Activated CD4-positive, alpha-beta T cell treated with anti-CD3 and anti-CD28 coated beads for 48 hours (primary cell): ENCODE measurements at places on chromosomes 2 and 18.

GRCh38 chr2:240399419-240400324 lies 35.8 kb upstream of the GPC1 start:
- DNase-seq = no peak

- no peak for DNase-seq
Measured at GRCh38 chr2:144165599-144166250, 354.2 kb downstream of the ZEB2 start.

DNA sequence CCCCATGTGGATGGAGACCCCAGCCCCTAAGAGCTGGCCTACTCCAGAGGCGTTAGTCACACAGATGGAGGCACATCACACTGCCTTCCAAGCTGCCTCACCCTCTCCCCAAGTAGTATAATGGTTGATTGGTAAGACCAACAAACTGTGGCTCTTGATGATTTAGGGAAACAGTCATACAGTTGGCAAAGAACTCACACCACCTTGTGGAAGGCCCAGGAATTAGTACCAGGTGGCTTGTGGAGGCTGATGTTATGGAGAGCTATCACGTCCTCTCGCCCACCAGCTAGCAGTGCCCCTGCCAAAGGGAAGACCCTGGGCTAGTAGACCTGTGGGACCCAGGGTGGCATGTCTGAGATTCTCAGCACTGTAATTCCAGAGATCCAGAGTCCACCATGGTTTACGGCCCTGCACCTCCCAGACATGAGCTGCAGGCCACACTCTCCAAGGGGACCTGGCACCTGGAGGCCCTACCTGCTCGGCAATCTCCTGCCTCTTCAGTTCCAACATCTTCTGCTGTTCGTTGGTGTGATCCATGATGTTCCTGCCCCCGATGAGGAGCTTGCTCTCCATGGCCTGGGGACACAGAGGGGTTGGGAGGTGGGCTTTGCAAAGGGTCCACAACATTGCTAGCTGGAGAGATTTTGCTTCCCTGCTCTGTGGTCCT lies 26.3 kb downstream of the KIF3C start:
- peak; percentile 12 for DNase-seq

- DNase-seq = no peak
Measured at GRCh38 chr2:8421658-8422449, 260.0 kb upstream of the ID2 start.

DNA sequence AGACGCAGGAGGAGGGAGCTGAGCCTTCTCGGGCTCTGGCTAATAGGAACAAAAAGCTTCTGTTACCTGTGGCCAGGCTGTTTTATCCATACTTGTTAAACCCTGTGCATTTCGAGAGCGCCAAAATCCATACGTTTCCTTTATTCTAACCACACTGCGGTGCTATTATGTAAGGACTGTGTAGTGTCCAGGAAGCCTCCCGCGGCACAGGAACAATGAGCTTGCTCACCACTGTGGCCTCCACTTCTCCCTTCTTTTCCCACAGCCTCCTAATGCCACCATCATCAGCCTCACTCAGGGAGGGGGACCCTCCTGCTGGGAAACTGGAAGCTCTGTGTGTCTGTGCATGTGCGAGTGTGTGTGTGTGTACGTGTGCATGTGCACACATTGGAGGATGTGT lies 268.5 kb downstream of the HAUS1 start:
- DNase-seq = no peak

DNA sequence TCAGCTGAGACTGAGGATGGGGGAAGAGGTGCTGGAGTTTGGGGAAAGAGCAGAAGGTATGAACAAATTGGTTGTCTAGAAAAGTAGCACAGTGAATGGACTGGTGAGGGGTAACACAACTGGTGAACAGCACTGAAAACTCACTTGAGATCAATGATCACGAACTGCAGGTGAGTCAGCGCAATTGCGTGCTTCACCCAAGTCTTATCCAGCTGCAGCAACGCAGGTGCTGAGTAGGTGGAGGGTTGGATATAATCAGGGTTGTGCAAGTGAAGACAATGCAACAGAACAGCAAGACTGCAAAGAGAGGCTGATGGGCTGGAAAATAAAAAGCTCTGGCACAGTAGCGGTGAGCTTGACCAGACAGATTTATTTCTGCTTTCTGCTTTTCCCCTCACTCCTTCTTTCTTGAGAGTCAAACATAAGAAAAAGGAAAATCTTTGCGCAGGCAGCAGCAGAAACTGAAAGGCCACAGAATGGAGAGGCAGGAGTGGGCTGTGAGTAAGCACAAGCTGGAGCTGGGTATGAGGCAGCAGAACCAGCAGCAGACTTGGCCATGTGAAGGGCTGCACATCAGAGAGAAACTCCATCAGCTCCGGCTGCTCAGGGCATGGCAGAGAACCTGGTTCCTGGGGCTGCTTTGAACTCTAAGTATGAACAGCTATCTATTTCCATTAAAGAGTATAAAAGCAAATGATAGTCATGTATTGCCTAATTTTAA lies 99.4 kb upstream of the ARL5A start:
- DNase-seq = no peak

DNA sequence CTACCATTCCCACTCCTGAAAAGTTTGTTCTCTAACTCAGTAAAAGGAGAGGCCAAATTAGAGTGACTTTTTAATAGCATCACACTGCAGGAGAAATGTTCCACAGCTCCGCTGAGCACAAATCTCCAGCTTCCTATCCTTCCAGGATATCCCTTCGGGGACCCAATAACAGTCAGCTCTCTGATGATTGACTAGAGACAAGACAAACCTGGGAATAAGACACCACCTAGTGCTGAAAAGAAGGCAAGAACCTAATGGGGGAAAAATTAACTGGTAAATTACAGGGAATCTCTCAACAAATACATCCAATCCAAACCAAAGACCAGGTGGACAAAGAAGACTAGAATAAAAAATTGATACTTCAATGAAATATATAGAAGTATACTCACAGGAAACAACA lies 977.1 kb upstream of the SOX11 start:
- no peak for DNase-seq

- DNase-seq = no peak
Measured at GRCh38 chr18:2881088-2881839, 34.5 kb downstream of the EMILIN2 start.

- no peak for DNase-seq
Measured at GRCh38 chr2:34875091-34875745, 1276.1 kb upstream of the FAM98A start.

DNA sequence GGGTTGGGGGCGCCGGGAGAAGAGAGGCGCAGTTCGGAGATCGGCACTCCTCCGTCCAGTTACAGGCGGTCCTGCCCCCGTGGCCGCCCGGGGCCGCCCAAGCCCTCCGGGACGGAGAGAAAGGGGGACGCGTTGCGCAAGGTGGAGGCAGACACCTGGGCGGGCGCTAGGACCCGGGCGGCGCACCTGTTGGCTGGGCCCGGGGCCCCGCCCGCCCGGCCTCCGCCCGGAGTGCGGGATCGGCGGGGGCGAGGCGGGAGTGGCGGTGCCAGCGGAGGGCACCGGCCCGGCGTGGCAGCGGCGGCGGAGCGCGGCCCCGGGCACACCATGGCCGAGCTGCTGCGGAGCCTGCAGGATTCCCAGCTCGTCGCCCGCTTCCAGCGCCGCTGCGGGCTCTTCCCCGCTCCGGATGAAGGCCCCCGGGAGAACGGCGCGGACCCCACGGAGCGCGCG lies at the start of gene SGPP2:
SGPP2 (plus strand) TSS at position 268 of the 453 bp plus-strand sequence; CDS start at position 328, 60 bp downstream.
- peak; percentile 35 for DNase-seq

DNA sequence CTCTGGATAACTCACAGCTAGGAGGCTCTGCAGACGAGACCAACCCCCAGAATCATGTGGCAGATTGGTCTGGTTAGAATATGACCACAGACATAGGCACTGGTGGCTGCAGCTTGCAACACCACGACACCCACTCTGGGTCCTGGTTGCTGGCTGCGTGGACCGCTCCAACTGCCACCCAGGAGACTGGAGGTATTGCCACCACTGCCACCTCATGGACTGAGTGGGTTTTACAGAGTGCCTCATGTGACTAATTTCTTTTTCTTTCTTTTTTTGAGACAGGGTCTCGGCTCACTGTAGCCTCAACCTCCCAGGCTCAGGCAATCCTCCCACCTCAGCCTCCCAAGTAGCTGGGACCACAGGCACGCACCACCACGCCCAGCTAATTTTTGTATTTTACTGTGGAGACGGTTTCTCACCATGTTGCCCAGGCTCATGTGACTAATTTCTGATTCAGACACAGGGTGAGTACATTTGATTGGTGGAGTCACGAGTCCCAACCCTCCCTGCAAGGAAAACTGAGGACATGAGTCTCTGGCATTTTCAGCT lies 29.9 kb upstream of the NT5DC4 start:
- peak; percentile 76 for DNase-seq

GRCh38 chr2:223822818-223823217 lies 14.6 kb downstream of the AP1S3 start:
- no peak for DNase-seq
